ENCODE measurements at places on chromosomes 16 and 17.

DNA sequence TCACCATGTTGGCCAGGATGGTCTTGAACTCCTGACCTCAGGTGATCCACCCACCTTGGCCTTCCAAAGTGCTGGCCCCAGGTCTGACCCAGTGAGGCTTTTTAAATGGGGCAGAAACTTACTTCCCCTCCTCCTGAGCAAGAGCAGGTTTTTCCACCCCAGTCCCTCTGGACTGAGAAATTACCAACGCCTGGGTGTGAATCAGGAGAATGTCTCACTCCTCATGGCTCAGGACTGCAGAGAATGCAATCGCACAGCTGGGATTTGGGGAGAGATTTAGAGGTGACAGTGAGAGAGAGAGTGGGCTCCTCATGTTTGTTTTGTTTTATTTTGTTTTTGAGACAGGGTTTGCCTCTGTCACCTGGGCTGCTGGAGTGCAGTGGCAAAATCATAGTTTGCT is 203.6 kb downstream of the RAB11FIP4 start:
- DNase-seq = no peak

GRCh38 chr16:85360323-85361277 is 248.3 kb upstream of the CIBAR2 start:
- DNase-seq = no peak

DNA sequence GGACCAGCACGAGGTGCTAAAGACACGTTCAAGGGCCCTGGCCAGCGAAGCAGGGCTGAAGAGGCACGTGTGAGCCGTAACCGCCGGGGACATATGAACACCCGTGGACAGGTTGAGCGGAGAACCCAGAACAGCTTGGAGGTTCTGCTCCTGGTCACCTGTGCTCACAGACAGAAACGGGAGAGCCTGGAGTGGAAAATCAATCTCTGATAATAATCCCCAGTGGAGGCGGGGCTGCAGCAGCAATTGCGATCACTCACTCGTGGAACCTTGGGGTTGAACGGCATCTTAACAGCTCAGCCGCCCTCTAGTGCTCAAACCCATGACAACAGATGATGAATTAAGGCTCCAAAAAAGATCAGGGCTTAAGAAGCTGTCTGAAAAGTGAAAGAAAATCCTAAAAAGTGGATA is 25.6 kb downstream of the WIPI1 start:
- DNase-seq = no peak

DNA sequence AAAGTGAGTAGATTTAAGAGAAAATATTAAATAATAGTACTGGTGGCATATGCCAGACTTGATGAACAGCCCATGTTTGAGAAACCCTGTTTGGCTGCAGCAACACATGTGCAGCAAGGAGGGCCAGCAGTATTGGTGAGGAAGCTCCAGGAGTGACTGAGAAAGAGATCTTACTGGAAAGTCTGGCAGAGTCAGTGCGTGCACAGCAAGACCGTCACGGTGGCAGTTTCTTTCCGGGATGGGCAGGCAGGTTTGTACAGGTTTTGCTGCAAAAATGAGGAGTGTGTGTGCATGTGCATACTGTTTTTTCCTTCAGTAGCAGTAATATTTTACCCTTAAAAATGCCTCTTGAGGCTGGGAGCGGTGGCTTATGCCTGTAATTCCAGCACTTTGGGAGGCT is 41.4 kb downstream of the KSR1 start:
- no peak for DNase-seq

GRCh38 chr17:2595716-2596115 is 2.3 kb downstream of the PAFAH1B1 start:
- no peak for DNase-seq

- DNase-seq = no peak
These were observed 29.7 kb upstream of the NGFR start for GRCh38 chr17:49465331-49465903.

- no peak for DNase-seq
These were observed 673.6 kb upstream of the CDH8 start for GRCh38 chr16:62709794-62710193.

DNA sequence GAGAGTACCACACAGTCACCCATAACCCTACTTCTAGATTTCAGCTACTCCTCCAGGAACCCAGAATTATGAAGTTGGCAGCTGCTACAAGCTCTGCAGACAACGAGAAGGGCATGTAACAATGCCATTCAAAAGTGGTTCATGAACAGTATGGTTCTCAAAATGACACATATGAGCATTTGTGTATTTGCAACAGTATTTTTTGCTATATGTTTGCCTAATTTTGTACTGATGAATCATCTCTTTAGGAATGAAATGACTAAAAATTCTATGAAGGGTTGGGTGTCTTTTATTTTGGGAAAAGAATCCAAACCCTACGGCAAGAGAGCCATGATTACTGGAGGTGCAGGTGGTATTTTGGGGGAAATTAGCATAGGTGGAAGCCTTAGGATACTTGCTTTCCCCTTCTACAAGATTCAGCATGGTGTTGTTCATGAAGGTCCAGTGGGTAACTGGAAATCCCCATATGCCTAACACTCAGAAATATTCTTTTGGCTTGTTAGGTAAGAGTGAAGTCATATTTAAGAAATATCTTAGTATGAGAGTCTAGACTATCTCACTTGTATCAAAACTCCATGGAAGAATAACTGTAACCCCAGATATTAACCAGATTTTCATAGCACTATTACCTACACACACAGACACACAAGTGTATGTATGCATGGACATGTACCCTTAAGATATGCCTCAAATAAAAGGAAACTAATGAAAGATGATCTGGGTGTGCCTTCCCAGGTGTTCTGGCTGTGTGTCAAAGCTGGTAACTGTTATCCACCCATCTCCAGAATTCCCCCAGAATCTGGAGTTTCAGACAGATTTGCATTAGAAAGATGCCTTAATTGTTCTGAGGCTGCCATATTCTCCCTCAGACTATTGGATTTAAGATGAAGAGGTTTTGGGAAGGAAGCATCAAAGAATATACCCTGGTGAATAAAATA is 688.2 kb upstream of the SOX9 start:
- no peak for DNase-seq

- DNase-seq = no peak
These were observed 182.6 kb upstream of the SDK2 start for GRCh38 chr17:73826872-73827228.

DNA sequence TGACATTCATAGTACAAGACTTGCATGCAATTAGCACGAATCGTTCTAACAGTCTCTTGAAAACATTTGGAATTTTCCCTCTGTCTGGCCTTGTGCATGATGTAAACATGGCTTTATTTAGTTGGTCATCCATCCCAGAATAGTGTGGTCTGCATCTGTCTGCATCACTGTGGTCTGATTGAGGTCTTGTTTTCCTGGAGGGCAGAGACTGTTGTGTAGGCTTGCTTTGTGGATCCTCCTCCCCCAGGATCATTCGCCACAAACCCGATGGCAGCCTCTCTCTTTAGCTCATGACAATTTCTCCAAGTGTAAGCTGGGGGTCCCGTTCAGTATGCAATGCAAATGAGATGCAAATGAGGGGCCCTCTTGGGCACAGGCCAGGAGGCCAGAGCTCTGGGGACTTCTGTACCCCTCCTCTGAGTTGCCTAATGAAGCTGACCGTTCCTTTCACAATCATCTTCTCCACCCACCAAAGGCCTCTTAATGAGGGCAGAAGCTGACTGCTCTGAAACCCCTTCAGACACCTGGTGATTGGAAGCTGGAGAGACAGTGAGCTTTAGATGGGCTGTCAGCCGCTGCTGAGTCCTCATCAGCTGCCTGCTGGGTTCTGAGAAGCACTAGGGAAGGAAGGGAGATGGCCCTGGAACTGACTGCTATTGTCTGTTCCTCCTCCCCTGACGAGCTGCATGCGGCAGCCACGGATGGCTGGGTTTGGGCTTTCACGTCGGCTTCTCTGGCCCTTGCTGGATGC is 201.2 kb upstream of the CACNG3 start:
- no peak for DNase-seq

GRCh38 chr16:85083051-85083639 is 29.1 kb downstream of the CIBAR2 start:
- DNase-seq = no peak

DNA sequence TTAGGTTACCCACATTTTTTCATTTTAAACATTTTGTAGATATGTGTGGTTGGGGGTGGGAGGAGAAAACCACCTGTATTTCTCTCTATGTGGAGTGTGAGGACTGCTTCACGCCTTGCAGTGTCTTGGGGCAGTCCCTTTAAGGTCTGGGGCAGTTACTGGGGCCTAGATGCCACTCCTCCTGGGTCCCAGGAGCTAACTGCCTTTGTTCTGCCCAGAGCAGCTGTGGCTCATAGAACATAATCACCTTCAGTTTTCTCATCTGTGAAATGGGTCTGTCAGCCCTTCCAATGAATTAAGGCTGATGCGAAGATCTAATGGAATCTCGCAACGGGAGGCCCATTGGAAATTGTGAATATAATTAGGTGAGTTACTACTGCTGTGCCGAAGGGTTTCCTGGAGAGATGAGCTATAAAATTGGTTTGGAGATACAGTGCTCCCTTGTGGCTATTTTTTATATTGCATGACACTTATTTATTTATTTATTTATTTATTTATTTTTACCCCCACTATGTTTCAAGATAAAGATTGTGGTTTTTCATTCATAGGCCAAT is 22.9 kb downstream of the DHRS7C start:
- no peak for DNase-seq

GRCh38 chr17:43736389-43736788 is 22.2 kb downstream of the SOST start:
- DNase-seq = no peak

DNA sequence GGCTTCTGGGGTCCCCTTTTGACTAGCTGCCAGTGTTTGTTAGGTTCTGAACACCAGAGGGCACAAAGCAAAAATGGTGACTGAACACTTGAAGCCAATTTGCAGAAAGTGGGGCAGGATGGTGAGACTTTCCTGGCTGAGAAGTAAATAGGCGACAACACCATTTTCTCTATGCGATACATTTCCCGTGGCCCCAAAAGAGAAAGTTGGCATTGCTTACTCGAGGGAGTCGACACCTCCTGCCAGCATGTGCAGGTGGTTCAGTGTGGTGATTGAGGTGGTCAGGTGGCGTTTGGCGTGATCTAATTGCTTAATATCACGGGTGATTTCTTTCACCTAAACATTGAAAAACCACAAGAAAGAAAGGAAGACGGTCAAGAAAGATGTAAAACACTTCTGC is 59.0 kb downstream of the VPS53 start:
- DNase-seq = no peak

DNA sequence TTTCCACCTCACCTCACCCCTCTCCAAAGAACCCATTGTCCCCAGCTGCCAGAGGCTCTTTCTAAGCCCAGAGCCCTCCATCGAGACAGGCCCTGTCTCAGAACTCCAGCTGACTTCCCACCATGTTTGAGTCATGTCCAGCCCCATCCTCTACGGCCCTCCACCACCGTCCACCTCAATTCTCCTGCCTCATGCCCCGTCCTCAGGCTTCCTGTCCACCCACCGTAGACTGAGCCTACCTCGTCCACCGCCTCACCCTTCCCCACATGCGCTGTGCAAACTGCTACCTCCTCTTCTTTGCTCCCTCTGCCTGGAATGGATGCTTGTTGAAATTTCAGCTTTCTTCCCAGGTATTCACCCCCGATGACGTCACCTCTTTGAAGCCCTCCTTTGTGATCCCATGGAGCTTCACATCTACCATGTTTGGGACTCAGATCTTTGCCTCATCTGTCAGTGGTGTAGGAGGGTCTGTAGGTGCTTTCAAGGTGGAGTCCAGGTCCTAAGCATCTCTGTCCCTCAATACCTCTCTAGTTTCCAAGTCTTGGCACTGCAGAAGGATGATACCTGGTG is 149.0 kb downstream of the MRM1 start:
- DNase-seq = no peak

GRCh38 chr16:81321536-81321935 is 6.8 kb downstream of the GAN start:
- no peak for DNase-seq

GRCh38 chr16:58360041-58360634 is 32.1 kb upstream of the GINS3 start:
- DNase-seq = no peak
